ENCODE measurements at places on chromosomes 11 and 22.

DNA sequence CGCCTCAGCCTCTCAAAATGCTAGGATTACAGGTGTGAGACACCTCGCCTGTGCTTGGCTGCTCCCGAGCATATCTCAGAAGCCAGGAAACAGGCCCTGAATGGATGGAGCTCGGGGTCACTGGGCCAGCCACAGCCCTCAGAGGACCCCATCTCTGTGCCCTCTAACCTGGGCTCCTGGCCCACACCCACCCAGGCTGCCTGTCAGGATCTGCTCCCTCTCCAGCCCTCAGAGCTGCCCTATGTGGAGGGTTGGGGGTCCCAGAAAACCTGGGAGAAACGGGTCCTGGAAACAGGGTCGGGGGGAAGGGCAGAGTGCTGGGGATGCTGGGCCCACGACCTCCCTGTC is 5.2 kb upstream of the CCDC188 start:
- no peak for DNase-seq

DNA sequence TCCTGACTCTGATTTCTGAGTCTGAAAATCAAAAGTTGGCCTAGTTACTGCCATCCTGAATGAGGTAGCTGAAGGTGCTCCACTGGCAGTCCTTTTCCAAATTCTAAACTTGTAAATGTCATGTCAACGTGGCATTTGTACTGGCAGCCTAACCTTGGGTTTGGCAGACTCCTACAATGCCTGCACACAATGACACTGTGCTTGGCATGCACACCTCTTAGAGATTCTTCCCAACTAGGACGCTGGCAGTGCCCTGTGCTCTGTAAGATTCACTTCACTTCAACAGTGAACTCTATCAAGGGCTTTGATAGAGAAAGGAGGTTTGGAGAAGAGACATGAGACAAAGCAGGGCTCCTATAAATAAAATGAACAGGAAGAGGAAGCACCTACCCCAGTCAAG is 21.9 kb upstream of the PPP2R1B start:
- DNase-seq = no peak

GRCh38 chr11:70644343-70645060 is 246.2 kb downstream of the CTTN start:
- no peak for DNase-seq

- no peak for DNase-seq
Measured at GRCh38 chr11:9207229-9207628, 57.9 kb downstream of the DENND5A start.

DNA sequence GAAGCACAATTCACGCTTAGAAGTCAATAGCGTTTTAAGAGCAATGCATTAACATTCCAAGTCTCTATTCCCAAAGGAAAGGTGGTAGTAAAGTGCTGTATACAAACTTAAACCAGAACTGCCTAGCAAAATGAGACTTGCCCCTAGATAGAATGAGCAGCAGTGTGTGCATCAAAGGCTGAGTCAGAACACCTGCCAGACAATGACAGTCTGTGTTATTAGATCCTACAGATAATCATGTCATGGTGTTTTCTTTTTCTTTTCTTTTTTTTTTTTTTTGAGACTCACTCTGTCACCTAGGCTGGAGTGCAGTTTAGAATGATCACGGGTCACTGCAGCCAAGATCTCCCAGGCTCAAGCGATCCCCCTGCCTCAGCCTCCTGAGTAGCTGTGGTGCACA is 1.6 kb downstream of the RTCB start:
- DNase-seq = no peak

GRCh38 chr11:70570693-70571395 is 172.5 kb downstream of the CTTN start:
- no peak for DNase-seq

DNA sequence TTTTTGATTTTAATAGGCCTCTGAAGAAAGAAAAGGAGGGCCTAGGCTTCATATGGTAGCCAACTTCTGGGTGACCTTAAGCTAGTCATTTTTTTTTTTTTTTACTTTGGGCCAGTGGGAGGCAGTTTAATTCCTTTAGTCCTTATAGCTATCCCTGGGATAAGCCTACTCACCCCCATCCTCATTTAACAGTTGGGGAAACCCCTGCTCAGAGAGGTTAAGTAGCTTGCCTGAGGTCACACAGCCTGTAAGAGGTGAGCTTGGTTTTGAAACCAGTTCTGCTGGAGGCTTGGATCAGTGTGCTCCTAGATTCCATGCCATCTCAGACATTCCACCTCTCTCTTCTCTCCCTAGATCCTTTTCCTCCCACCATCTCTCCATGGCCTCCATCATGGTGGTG is 86.4 kb downstream of the MYO18B start:
- no peak for DNase-seq

- DNase-seq = no peak
Measured at GRCh38 chr11:65575568-65576231, at the start of gene EHBP1L1. Gene EHBP1L1, plus strand, starts transcription at chr11:65576053. Its CDS starts 250 bp downstream, at chr11:65576303.
